ENCODE measurements at places on chromosomes 12 and 14.

DNA sequence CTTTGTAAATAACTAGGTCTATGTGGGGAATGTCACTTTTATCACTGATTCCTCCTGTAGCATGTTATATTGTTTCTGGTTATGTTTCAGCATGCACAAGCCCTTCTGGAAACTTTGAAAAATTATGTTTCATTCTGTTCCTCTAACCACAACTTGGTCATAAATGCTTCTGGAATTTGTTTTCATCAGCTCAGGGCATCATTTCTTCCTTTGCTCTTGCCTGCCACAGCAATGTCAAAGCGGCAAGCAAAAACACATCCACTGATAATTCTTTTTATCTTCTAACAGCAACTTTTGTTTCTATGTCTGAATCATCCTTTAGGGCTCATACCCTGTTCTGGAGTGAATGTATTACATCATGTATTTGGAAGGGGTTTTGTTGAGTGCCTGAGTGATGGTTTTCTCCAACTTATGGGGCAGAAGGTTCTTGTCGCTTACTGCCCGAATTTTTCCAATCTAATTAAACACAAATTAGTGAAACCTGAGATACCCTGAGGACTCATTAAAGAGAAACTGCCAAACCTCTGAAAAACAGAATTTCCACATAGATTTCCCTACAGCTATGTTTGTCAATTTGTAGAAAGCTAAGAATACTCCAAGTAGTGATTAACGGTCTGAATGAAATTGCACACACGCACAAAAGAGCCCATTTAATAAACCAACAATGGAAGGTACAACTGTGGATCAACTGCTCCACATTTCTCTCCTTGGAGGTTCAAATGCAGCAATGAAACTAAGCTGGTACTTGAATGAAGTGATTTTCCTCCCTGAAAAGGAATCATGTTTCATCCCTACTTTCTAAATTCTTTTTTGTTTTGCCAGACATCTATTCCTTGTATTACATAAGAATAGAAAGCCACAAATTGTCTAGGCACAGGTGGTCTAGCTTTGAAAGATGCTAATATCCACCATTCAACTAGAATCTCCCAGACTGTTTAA, 173.5 kb upstream of the KRR1 start:
- no peak for DNase-seq

GRCh38 chr12:124126950-124127655, 154.1 kb downstream of the ZNF664 start:
- DNase-seq = no peak

DNA sequence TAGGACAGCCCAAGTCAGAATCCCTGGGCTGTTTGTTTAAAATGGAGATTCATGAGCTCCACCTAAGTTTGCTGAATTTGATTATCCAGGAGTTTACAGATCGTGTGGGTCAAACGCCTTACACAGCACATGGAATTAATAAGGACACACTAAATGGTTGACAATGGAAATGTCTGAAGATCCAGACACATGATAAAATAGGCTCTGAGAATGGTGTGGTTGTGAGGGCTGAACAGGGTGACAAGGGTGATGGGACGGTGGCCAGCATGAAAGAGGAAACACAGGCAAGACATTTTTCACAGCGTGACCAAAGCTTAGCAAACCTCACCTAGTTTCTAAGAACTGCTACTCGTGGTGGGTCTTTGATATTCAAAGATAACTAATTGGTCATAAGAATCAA, 12.5 kb downstream of the VWF start:
- no peak for DNase-seq

DNA sequence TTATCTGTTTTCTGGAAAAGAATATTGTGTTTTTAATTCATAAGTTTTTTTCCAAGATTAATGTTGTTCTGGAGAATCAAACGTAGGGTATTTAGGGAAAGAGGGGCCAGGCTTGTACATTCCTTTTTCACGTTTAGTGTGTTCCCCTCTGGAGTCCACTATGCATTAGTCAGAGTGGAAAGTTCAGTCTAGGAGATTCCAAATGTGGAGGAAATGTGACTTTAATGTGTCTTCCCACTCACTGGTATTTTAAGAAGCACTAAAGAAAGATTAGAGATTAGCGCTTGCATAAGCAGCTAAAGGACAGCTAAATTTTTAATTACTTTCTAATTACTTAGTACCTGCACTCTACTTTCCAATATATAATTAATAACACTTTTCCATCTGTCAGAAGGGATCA, 4.4 kb upstream of the PDE6H start:
- DNase-seq = no peak

- no peak for DNase-seq
Measured at GRCh38 chr12:49693931-49694444, 13.2 kb downstream of the FMNL3 start.
